NCI-H1417 treated with DMSO at 0.1 percent for 48 hours (cell line): ENCODE measurements at places on chromosomes 6 and 20.

DNA sequence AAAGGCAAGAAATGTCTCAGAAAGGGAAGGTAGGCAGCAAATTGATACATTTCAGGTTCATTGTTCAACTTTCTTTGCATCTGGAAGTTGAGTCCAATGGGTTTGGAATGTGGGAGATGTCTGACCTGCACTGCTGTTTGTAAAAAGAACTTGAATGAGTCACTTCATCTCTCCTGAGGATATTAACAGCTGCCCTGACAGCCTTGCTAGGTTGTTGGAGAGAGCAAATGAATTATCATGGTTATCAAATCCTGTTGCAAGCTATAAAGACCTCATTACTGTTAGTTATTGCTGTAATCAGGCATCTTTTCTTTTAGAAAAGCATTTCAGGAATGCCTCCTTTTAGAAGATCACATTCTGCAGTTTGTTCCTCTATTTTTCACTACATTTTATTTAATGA lies 23.0 kb upstream of the FLRT3 start:
- DNase-seq: no peak

DNA sequence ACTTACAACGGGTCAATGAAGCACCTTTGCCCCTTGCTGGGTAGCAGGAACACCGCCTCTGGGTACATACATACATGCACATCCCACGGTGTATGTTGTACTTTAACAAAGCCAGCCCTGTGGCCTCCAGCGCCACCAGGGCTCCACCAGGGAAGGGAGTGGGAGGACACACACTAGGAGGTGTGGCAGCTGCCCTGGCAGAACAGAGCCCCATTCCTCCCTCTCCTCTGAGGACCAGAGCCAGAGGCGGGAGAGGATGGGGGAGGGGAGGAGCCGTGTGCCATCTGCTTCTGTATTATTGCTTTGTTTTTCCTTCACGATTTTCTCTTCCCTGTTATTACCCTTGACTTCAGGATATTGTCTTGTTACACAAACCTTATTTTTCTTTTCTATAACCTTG lies 105.8 kb upstream of the TRAF3IP2 start:
- DNase-seq: peak; percentile 73

- DNase-seq: no peak
Observed at GRCh38 chr6:143110996-143111395, 50.3 kb downstream of the AIG1 start.

- DNase-seq: no peak
Observed at GRCh38 chr20:16745204-16745603, 3.0 kb upstream of the OTOR start.

- DNase-seq: no peak
Observed at GRCh38 chr20:19605786-19606485, 152.1 kb upstream of the RIN2 start.

DNA sequence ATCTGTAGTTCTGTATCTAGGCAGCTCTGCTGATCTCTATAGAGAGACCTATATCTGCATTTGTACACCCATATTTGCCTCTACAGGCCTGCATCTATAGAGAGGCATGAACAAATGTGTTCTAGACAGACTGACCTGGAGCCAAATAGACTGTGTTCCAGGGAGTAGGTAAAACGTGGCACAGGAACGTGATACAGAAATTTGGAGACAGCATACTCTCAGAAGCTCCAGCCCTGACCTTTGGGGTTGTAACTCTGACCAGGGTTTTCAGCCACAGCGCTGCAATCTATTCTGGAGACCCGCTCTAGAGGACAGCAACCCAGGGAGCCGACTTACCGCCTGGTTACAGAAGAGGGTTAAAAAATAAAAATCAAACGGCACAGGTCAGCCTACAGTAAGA lies 983 bp downstream of the RBBP9 start:
- no peak for DNase-seq

- DNase-seq: no peak
Observed at GRCh38 chr6:42366999-42367352, 84.8 kb downstream of the TRERF1 start.

DNA sequence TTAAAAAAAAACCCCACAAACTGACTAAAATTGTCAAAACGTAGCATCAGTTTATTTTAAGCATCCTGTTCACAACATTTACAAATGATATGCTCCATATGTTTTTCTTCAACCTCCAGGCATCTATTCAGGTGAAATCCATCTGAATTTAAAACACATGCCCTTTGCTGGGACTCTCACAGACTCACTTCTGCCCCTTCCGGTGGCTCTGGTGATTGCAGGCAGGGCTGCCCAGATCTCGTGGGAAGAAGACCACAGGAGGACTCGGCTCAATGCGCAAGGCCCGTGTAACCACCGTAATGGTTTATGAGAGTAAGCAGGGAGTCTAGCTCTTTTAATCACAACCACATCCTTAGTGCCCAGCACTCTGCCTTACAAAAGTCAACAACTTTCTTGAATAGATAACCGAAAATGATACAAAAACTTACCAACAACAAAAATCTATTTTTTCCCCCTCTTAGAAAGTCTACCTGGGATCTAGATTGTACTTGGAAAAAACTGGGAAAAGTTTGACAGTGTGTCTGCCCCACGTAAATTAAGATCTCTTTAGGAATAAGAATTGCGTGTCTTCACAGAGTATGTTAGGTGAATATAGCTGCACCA lies 139.1 kb downstream of the KIF16B start:
- no peak for DNase-seq

GRCh38 chr6:42295677-42296076 lies 78.0 kb upstream of the MRPS10 start:
- DNase-seq: no peak

DNA sequence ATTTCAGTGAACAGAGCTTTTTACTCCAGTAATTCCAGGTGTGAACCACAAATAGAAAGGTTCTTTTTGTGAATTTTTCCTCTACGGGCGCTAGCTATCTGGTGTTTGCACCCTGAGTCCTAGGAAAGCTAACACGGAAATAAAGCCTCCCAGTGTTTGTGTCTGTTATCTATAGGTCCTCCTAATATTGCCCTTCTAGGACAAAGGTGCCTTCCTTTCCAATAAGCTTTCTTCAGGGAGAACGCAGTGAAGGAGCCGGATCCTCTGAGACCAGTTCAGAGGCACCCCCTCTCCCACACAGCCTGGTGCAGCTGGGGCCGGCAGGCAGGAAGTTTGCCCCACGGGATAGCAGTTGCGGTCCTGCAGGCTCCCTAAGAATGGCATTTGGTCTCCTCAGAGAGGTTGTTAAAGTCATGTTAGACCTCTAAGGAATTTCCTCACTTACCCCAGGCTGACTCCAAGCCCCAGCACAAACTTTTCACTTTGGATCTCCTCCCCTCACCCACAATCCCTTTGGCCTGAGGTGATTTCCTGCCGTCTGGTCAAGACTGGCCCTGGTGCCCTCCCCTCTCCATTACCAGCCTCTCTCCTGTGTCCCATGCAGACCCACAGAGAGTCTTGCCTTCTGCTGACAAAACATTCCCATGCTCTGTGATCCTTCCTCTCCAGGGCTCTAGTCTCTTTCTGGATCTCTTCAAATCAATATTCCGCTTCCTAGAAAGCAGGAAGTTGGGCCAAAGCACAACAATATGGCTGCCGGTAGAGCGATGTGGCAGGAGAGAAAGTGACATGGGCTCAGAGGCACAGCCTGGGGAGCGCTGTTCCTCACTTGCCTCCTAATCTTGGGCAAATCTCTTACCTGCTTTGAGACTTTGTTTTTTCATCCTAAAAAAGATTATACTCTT lies 126.0 kb downstream of the MOXD1 start:
- DNase-seq: no peak

- DNase-seq: no peak
Observed at GRCh38 chr6:40536442-40536841, 50.7 kb downstream of the LRFN2 start.

DNA sequence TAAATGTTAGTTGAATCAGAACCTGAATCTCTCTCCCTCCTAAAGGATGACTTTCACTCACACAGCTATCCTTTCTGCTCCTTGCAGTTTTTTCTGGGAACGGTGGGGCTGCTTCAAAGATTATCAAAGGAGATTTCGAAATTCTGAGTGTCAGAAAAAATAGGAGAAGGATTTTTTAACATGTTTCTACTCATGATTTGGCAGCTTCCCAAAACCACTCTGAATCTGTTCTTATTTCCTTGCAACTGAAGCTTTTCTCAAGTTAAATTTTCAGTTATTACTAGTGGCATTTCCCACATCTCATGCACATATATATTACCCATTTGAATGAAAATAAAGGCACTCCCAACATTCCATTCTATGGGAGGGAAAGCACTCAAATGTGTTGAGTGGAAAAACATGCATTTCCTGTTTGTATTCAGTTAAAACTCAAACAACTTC lies 123.6 kb downstream of the LCA5 start:
- no peak for DNase-seq

- DNase-seq: peak; percentile 68
Observed at GRCh38 chr6:136550330-136551071, at the start of gene MAP7. TSS of gene MAP7 (minus strand) at chr6:136550422. CDS start at chr6:136550408, 14 bp downstream.

- no peak for DNase-seq
Observed at GRCh38 chr20:53495398-53496092, 98.1 kb downstream of the ZNF217 start.

- DNase-seq: no peak
Observed at GRCh38 chr6:32087574-32088486, 21.3 kb downstream of the TNXB start.

GRCh38 chr20:24157213-24157612 lies 168.6 kb upstream of the GGTLC1 start:
- DNase-seq: no peak
